ENCODE measurements at places on chromosomes 2 and 18. TPM values are rescaled to one million over a fixed set of nuclear protein-coding genes. Genes with fewer than 3 reads are reported as not detected.

EN1 gene
- total RNA-seq: not detected

IL1F10 gene
- total RNA-seq: not detected

HOXD3 gene
- total RNA-seq: 7.5 TPM

KCNK3 gene
- 28.4 TPM for total RNA-seq

Data from Caki2 (cell line).